ENCODE measurements at places on chromosomes 3 and 15.

- DNase-seq: no peak
Measured at GRCh38 chr3:12394569-12395271, 89.6 kb upstream of the TSEN2 start.

GRCh38 chr15:43908516-43909050 is 81.8 kb downstream of the WDR76 start:
- no peak for DNase-seq

GRCh38 chr15:57296473-57297162 is 79.7 kb upstream of the CGNL1 start:
- DNase-seq: no peak

- no peak for DNase-seq
Measured at GRCh38 chr15:63923993-63924950, 90.5 kb upstream of the HERC1 start.

DNA sequence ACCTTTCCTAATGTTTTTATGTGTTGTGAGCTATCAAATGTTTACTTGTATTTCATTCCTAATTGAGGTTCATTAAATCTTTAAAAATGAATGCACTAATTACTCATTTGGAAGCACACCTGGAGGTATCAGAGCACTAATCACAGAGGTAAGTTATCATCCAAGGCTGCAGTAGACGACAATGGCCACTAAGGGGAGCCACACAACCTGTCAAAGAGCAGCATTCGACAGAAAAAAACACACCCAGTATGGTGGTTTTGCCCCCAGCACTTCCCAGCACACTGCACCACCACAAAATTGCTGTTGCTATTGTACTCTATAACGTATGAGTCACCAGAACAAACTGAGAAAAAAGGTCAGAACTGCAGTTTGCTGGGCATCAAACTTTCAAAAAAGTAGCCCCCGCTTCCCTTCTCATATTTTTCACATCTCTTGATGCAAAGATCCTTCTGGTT is 205.9 kb upstream of the IGF1R start:
- DNase-seq: no peak

DNA sequence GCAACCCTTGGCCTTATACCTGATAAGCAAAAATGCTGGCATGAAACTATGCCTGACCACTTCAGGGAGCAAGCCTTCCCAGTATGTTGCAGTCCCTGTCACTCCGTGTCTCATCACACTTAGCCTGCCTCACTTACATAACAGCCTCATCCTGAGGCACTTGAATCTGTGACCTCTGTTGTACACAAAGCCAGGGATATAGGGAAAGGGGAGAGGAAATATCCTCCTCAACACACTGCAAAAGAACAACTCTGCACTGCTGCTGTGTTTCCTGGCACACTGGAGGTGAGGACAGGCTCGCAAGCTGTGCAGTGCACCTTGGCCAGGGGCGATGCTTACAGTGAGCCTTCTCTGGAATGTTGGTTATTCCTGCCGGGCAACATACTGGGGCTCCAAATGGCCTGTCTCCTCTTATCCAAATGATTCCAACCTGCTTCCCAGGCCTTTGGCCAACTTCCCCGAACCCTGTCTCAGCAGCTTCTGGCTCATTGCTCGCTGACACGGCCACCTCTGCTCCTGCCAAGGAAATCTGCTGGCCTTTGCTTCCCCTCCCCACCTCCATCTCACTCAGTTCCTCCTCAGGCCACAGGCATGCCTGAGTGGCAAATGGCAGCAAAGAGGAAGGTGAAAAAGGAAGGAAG is 109.2 kb downstream of the CD47 start:
- DNase-seq: no peak

DNA sequence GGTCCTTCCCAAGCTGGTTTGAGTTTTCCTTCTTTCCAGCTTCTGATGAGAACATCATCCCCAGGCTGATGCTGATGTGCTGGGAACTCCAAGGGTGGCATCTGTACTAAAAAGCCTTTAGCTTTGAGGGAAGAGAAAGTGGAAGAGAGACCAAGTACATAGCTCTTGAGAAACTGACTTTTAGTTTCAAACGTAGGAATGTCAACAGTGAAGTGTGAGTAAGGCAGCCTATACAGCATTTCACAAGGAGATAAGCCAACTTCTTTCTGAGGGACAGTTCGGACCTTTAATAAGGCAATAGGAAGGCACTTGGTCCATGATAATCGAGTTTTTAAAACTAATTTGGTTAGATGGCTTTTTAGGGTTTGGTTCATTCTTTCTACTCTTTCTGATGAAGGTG is 53.7 kb downstream of the DLG1 start:
- no peak for DNase-seq

DNA sequence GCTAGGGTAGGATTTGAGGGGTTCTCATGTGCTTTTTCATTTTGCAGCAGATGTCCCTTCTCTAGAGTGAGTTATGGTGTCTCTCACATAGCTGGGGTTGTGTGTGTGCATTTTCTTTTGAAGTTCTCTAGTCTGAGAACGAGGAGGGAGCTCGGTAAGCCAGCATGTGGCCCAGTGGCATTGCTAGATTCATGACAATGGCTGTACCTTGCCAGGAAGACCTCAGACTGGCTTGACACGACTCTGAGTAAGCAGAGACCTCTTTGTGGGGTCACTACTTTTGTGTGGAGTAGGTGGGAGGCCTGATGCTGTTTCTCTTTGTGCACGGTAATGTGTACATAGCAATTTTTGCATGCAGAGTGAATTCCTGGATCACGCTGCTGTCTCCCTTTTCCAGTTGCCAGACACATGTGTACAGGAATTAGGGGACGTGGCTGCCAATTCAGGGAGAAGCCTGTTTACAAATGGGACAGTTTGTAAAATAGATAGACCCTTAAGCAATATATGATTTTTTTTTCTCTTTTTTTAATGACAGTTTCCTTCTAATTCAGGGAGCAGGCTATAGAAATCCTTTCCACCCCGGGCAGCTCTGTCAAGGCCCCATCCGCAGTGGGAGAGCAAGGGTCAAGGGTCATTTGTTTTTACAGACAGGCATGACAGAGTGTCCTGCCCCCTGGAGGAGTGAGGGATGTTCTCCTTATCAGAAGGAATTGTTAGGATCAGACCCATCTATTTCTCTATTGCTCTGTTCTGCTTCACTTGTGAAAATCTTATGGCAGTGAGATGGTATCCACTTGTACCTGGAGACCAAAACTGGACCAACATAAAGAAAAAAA is 4.6 kb downstream of the CACNA1D start:
- no peak for DNase-seq

DNA sequence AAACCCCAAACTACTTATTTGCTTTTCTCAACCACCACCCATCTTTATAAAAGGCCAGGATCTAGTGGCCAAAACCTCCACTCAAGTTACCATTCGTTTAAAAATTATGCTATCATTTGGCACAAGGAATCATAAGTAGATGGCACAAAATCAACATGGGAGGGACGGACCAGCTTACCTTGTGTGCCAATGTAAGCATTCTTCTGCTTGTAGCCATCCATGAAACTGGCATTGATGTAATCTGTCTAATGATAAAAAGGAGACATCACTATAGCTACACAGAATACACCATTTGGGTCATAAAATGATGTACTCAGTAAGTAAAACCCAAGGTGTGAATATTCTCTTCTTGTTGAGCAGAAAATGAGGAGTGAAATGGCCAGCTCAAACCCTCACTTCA is 28.2 kb upstream of the SIN3A start:
- DNase-seq: no peak

- DNase-seq: no peak
Measured at GRCh38 chr3:22296601-22297000, 545.6 kb upstream of the ZNF385D start.

DNA sequence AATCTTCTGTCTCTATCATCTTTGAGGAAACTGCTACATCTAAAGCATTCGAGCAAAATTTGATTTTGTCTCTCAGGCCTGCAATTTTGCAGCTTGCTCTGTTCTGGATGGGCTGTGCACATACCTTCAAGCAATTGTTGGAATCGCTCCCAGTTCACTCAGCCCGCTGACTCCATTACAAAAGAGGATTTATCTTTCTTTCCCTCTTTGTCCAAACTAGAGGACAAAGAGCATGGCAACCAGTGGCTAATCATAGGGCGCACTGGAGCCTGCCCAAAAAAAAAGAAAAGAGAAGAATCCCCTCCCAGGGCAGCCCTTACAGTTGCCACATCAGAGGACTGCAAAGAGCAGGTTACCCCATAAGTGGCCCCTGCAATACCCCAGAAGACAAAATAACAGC is 49.0 kb upstream of the DUT start:
- DNase-seq: no peak

- DNase-seq: no peak
Measured at GRCh38 chr3:148204131-148204530, 493.6 kb upstream of the AGTR1 start.

DNA sequence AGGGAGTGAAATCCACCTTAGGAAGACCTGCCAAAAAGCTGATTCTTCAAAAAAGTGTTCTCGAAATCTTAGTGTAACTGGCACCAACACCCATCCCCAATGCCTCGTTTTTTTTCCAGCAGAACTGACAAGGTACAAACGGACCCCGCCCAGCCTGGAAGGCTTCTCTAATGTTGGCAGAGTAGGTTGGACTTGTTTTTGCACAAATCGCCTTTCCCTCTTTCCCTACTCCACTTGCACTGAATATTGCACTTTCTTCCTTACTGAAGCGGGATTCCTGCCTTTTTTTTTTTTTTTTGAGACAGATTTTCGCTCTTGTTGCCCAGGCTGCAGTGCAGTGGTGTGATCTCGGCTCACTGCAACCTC is 544 bp upstream of the TIMMDC1 start:
- DNase-seq: no peak

DNA sequence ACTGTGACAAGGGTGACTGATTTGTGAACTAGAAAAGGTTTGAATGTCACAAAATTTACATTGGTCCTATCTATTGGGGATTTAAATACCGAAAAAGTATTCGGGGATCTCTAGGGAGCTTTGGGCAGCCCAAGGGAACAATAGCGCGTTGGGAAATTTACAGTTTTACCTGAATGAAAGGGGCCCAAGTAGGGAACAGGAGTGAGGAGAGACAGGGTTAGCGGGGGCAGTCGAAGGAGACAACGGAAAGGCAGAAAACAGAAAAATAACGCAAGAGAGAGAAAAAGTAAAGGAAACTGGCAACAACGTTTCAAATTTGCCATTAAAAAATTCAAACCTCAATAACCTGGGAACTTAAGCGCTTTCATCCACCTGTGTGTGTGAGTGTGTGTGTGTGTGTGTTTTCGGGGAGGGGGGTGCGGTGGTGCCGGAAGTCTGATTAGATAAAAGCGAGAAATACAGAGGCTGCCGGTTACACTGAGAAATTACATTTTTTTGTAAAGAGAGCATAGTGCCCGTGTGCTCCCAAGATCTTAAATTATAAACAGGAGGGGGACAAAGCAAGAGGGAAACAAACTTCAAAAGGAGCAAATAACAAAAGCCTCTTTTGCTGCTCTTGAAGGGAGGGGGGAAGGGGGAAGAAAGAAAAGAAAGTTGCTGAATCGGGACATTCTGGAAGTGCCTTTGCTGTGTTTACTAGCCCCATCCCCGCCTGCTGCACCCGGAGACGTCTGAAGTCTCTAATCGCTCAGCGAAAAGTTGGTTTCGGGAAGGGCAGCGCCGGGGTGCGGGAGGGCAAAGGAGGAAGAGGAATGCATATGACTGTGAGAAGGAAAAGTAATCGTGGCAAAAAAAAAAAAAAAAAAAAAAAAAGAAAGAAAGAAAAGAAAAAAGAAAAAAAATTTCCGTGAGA is 721 bp upstream of the ZIC1 start:
- no peak for DNase-seq

DNA sequence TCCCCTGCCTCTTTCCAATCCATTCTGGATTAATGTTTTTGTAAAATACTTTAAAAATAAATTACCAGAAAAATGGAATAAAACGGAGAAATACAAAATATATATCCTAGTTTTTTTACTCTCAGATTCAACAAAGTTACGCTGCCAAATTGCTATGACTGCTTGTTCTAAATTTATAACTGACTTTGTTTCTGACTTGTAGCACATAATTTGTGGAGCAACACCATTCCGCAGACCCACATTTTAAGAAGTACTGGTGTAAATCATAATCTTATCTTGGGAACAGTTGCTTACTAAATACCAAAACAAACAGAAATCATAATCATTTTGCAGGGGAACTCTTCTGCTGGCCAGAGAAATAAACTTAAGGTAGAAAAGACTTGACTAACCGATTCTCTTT is 339.4 kb upstream of the CBLB start:
- no peak for DNase-seq

- DNase-seq: no peak
Measured at GRCh38 chr3:152241142-152242017, 27.3 kb upstream of the MBNL1 start.

GRCh38 chr15:67225336-67225735 is 29.1 kb downstream of the AAGAB start:
- no peak for DNase-seq

DNA sequence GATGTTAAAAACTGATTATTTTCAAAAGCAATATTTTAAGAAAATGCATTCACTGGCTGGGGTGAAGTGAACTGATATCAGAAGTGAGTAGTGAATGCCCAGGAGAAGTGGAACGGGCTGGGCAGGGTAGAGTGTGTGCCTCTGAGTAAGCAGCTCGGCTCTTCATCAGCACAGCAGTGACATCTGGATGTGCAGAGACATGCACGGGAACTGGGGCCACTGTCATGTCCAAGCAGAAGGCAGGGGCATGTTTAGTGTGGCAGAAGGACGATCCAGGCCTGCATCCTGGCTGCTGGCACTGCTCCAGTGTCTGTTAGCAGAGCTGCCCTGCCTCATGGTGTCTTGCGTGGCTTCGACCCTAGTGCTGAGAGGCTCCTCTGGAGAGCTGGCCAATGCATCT is 305.6 kb upstream of the LRRFIP2 start:
- DNase-seq: no peak

DNA sequence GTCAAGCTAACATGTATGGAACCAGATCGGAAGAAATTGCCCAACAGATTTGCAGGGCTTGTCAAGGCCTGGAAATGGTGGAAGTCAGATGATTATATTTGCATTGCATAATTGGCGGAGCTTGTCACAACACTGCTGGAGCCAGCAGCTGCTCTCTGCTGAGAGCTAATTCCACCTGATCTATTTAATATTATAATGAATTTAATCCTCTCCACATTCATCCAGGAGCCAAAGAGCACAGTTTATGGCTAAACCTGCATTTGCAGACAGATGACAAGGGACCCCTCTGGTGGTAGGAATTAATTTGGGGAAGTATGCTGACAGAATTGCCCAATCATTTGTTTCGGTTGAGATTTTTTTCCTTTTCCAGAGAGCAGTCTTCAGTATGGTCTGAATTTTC is 730.2 kb downstream of the TUSC7 start:
- DNase-seq: no peak

DNA sequence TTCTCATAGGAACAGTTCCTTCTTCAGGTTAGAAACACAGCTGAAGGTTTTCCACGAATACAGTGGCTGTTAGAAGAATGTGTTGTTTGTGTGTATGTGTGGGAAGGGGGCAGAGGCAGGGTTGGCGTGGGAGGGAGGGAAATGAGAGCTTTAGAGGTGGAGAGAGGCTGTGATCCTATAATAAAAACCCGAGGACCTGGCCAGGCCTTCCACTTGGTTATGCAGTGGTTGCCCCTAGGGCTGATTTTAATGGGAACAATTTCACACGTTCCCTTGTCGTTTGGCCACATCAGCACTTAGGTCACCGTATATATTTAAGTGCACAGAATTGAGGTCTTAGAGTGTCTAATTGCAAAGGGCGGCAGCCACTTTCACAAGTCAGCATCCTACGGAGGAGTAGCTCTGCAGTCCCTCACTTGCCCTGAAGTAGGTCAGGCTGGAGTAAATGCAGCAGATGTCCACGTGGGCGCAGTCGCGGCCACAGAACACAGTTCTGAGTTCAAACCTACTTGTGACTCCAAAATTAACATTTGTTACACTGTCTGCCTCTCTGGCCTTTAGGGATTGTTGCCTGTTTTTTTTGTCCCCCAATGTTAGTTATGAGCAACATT is 85.6 kb downstream of the PDCD6IP start:
- no peak for DNase-seq

- DNase-seq: no peak
Measured at GRCh38 chr3:129586746-129587430, 19.6 kb downstream of the PLXND1 start.
